ENCODE measurements at places on chromosomes 13 and 19.

DNA sequence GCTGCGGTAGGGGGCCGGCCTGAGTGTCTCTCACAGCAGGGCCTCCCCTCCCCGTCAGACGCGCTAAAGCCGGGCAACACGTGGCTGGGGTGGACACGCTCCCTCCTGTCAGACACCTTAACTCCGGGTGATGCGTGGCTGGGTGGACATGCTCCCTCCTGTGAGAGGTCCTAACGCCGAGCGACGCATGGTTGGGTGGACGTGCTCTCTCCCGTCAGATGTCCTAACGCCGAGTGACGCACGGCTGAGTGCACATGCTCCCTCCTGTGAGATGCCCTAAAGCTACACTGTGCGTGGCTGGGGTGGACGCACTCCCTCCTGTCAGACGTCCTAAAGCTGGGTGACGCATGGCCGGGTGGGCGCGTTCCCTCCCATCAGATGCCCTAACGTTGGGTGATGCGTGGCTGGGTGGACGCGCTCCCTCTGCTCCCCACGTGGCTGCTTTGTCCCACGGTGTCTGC, 126.1 kb upstream of the MCF2L start:
- DNase-seq = no peak

GRCh38 chr13:99506634-99507033, 5.4 kb downstream of the TM9SF2 start:
- DNase-seq = no peak

- no peak for DNase-seq
These were observed 30.5 kb downstream of the DNM2 start for GRCh38 chr19:10748195-10748926.

DNA sequence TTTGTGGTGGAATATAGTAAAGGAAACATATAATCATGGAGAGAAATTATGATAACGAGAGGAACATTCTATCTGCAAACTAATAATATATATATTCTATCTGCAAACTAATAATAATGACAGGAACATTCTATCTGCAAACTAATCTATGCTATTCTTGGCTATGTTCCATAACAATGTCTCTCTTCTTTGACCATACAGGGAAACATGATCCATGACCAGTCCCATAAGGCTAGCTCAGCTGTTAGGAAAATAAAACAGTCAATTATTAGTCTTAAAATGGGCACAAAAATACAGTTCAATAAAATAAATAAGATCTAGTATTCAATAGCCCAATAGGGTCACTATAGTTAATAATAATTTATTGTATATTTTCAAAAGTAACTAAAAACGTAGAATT, 707.8 kb upstream of the PCDH20 start:
- no peak for DNase-seq

- DNase-seq = no peak
These were observed 77.0 kb upstream of the PEG3 start for GRCh38 chr19:56917529-56917928.

DNA sequence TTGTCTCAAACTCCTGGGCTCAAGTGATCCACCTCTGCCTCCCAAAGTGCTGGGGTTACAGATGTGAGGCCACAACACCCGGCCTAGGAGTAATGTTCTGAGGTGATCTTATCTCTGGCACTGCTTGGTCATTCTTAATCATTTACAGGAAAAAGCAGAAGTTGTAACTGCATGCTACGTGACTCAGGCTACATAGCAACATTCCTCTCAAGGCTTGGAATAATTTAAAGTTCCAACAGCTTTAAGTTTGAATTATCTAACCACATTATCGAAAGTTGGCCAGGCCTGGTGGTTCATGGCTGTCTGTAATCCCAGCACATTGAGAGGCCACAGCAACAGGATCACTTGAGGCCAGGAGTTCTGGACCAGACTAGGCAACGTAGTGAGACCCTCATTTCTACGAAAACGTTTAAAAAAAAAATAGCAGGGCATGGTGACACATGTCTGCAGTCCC, 3.9 kb upstream of the B9D2 start:
- no peak for DNase-seq

DNA sequence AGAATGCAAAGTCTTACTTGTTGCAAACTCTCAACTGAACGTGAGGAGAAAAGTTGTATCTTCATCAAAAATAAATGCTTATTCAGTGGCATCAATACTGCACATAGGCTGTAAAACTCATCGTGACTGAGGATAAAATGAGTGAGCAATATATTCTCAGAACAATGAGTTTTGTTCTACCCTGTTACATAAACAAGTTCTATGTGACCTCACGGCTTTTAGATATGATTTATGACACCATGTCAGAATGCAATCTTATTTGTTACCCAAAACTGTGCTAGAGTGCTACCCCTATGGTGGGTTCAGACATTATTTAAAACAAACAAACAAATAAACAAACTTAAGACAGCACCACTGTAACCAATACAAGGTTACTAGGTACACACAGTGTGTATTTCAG, 55.4 kb downstream of the FOXO1 start:
- DNase-seq = no peak

- no peak for DNase-seq
These were observed 446.4 kb downstream of the DCT start for GRCh38 chr13:94033098-94033497.

GRCh38 chr19:54230031-54230430, 7.2 kb upstream of the LILRB3 start:
- no peak for DNase-seq

- no peak for DNase-seq
These were observed 2.5 kb downstream of the LDLR start for GRCh38 chr19:11091703-11092153.

- DNase-seq = no peak
These were observed 1.2 kb downstream of the CARD8 start for GRCh38 chr19:48254529-48254970.

- no peak for DNase-seq
These were observed 102.7 kb upstream of the POSTN start for GRCh38 chr13:37701306-37701705.

DNA sequence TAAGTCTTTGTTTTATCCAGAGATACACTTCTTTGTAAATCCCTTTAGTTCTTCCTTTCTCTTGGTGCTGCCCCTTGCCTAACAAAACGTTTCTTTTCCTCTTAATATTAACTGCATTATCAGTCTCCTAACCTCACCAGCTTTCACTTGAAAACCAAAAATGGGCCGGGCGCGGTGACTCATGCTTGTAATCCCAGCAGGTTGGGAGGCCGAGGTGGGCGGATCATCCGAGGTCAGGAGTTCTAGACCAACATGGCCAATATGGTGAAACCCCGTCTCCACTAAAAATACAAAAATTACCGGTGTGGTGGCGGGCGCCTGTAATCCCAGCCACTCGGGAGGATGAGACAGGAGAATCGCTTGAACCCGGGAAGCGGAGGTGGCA, 329.8 kb upstream of the MIR17HG start:
- no peak for DNase-seq

DNA sequence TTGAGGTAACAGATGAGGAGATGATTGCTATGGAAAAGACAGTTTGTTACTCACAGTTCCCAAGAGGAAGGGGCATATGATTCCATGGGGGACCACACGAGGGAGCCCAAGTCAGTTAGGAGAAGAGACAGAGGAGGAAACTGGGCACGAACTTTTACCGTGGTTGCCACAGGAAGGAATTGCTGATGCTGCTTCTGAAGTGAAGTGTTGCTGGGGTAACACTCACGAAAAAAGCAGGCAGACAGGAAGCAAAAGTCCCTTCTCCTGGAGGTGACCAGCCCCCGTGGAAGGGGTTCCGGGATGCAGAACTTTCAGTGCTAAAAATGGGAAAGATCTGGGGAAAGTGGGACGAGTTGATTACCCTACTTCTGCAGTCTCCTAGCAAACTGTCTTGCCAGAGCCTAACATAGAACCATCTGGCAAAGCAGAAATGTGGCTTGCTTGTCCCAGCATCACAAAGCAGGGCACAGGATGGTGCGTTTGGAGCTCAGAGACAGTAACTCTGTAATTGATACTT, 35.4 kb upstream of the MAP3K10 start:
- no peak for DNase-seq

- DNase-seq = no peak
These were observed 2421.4 kb downstream of the PCDH9 start for GRCh38 chr13:64808704-64809103.

- DNase-seq = no peak
These were observed 4.8 kb upstream of the KCNC3 start for GRCh38 chr19:50333737-50334617.

DNA sequence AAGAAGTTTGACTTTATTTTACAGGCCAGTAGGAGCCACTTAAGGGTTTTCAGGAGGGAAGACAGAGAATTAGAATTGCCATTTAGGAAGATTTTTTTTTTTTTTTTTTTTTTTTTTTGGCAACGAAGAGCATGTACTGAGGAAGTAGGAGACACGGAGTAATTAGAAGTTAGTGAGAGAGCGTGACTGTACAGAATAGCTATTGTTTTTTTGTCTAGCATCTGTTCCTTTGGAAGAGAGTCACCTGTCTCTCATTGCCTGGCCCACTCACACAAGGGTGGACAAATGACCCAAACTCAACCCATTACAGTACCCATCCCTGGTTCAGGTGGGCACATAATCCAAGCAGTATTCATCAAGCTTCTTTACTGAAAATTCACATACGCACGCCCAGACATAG, 166.7 kb downstream of the LACC1 start:
- no peak for DNase-seq

DNA sequence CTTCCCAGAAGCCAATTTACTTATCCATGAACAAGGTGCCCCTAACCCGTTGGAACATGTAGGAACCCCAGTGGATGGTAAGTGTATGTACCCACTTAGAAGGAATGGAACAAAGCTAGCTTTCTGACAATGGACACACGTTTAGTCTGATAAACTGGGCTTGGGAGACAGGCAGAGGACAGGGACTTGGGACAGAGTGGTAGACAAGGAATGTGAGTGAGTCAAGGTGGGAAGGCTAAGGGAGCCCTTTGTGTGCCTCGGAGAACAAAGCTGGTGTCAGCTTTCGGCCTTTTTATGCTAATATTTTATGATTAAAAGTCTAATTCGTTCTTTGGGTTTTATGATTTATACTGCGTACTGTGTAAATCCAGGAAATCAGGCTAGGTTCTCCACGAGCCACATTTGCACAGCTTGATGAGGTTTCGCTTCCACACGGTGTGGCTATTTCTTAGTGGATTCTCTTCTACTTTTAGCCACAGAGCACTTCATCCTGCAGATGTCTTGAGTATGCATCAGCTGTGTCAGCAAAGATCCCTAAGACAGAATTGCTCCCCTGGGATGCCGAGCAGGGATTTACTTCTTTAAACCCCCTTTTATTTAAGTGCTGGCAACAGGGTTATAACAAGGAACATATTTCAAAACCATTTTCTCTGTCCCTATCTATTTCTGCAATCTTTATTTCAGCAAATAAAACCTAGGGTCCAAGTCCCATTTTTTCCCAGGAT, 258.5 kb downstream of the DLEU7 start:
- no peak for DNase-seq

GRCh38 chr19:45467115-45467455, 711 bp upstream of the FOSB start:
- DNase-seq = no peak

DNA sequence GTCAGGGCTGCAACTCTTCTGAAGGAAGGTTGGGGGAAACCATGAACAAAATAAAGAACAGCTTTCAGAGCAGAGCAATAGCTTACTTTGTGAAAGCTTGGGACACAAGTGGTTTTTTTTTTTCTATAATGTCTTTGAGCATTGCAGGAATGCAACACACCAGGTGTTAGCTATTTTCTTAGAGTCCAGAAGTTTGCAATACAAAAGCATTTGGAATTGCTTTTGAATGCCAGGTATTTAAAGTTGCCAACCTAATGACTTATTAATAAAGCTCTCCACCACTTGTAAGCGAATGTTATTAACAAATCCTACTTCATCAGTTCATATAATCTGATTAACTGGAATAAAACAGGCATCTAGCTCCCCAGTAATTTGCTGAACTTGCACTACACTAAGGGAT, 172.6 kb downstream of the NUFIP1 start:
- no peak for DNase-seq

- DNase-seq = no peak
These were observed 5.7 kb upstream of the CDC42EP5 start for GRCh38 chr19:54478677-54479266.

- no peak for DNase-seq
These were observed 6.8 kb downstream of the SLC8A2 start for GRCh38 chr19:47464675-47465419.

DNA sequence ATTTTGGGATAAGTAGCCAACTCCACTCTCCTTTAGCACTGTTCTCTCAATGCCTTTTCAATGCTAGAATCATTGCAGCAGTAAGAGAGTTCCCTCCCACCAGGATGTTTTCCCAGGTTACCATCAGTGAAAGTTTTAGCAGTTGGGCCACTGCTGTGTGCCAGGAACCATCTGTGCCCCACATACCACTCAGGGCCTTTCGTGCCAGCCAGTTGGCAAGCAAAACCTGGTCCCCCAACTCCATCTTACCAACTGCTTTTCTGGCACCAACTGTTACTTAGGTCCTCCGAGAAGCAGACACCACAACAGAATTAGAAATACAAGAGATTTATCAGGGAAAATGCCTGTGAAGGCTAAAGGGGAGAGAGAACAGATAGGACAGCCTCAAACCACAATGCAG, 533.4 kb upstream of the NBEA start:
- DNase-seq = no peak

DNA sequence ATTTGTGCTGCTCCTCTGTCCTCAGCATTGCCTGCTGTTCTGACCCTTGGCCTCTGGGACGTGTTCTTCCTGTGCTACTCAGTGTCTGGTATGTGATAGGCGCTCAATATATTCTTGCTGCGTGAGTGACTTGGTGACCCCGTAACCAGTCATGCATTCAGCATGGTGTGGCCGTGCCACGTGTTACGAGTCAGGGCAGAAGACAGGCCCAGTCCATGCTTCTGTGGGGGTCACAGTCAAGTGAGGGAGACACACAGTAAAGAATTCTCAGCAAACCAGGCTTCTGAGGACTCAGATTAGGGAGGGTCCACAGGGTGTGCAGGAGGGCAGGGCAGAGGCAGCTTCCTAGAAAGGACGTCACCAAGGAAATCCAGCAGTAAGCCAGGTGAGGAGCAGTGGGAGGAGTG, 7.9 kb downstream of the PPP1R37 start:
- no peak for DNase-seq

DNA sequence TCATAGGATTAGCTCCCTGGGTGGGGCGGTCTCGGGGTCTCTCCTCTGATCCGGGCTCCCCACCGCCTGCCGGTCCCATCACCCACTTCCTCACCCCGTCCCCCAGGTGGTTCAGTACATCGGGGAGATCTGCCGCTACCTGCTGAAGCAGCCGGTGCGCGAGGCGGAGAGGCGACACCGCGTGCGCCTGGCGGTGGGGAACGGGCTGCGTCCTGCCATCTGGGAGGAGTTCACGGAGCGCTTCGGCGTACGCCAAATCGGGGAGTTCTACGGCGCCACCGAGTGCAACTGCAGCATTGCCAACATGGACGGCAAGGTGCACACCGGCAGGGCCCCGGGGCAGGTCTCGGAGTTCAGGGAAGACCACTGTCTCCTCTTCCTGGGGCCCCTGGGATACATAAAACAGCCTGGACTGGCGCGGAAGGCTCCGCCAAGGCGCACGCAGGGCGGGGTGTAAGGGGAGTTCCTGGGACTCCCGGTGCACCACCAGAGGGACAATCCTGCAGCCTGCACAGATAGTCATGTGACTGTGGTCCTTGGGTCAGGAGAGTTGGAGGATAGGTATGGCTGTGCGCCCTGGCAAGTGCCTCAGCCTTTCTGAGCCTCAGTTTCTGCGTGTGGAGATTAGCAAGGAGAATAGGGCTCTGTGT, 14.2 kb upstream of the PGLS start:
- DNase-seq = no peak

GRCh38 chr19:37980419-37981170, 73.6 kb downstream of the SIPA1L3 start:
- DNase-seq = no peak
